ENCODE measurements at places on chromosomes 7 and 10. TPM values are rescaled to one million over a fixed set of nuclear protein-coding genes. Genes with fewer than 3 reads are reported as not detected.
A peak's percentile ranks its signal among the peaks of the same experiment; 100 is the strongest.

Gene OR2A12
- not detected for total RNA-seq

Gene UNCX
- not detected for total RNA-seq

Gene PON1
- 0.19 TPM for total RNA-seq

Gene GHRHR
- not detected for total RNA-seq

Gene NDUFB2
- total RNA-seq: 202 TPM

- no peak for DNase-seq
Measured at GRCh38 chr7:103632972-103633371, 187.0 kb upstream of the SLC26A5 start.

GRCh38 chr7:131919920-131920709, 363.7 kb upstream of the PODXL start:
- DNase-seq: no peak

DNA sequence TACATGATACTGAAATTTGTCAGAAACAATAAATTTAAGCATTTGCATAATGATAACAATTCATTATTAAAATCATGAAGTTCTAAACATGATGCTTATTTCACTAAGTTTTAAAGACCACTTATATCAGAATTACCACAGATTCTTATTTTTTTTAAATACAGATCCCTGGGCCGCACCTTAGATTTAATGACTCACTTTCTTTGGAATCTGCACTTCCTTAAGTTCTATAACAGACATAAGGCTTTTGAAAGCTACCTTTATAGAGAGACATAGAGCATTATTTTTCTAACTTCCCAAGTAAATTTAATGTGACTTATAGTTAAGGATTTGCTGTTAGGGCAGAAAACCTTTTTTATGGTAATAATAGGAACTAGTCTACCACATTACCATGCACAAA, 214.9 kb downstream of the IPMK start:
- DNase-seq: no peak

DNA sequence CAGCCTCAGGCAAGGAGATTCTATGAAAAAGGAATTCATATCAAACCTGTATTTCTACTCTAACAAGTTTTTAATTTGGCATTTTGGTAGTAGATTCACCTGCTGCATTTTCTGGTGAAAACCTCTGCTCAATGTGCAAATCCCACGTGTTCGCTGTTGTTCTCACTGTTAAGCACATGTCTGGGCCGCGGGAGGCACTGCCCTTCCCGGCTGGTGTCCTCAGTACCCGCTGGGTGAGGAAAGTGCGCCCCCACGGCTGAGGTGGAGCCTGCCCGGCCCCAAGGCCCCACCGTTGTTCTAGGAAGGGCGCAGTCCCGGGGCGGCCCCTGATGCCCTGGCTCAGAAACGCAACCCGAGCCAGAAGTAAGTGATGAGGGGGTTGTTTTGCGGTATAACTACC, 193.4 kb upstream of the VWC2 start:
- DNase-seq: peak; percentile 88

DNA sequence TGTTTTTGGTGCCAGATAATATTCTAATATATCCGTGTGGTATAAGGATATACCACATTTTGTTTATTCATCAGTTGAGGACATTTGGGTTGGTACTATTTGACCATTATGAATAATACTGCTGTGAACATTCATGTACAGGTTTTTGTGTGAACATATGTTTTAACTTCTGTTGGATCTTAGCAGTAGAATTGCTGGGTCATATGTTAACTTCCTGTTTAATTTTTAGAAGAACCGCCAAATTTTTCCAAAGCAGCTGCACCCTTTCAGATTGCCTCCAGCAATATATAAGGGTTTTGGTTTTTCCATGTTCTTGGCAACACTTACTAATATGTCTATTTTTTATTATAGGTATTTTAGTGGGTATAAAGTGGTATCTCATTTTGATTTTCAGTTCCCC, 22.8 kb downstream of the VPS26A start:
- DNase-seq: no peak

DNA sequence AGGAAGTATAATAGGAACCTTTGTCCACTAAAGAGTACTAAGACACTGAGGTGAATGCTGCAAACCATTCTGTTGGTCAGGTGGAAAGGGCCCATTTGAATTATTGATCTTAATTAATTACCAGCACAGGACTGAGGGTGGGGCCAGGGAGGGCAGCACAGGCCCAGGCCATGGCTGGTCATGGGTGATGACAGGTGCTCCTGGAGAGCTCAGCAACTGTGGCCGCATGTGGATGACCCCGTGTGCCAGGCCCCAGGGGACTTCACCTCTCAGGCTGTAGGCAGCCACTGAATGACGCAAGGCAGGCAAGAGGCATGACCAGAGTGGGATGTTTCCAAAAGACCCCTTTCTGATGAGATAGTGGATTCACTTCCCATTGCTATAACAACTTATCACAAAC, 54.2 kb downstream of the HECW1 start:
- DNase-seq: no peak

DNA sequence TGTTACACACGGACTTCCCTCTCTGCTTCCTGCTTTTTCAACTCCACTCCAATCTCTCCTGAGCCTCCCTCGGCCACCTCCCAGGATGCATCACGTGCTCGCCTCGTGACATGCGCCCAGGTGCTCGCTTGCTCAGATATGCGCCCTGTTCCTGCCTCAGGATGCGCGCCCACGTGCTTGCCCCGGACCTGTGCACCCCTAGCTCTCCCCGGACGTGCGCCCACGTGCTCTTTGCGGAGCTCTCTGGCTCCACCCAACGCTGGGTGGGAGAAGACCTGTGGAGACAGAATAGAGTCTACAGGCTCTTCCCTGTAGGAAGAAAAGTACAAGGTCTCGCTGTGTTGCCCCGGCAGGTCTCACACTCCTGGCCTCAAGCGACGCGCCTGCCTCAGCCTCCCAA, 23.1 kb downstream of the PARD3 start:
- no peak for DNase-seq

GRCh38 chr10:108375691-108376090, 1211.2 kb upstream of the SORCS1 start:
- no peak for DNase-seq

GRCh38 chr7:88218836-88219605, 817 bp downstream of the SRI start:
- DNase-seq: no peak

- DNase-seq: no peak
Measured at GRCh38 chr10:58992830-58993460, 183.5 kb upstream of the PHYHIPL start.

GRCh38 chr7:144725070-144725469, 110.8 kb downstream of the TPK1 start:
- DNase-seq: no peak

- DNase-seq: peak; percentile 68
Measured at GRCh38 chr10:69955897-69956740, 96.5 kb upstream of the MACROH2A2 start.

GRCh38 chr10:97704341-97704740, 9.2 kb upstream of the MARVELD1 start:
- DNase-seq: no peak

DNA sequence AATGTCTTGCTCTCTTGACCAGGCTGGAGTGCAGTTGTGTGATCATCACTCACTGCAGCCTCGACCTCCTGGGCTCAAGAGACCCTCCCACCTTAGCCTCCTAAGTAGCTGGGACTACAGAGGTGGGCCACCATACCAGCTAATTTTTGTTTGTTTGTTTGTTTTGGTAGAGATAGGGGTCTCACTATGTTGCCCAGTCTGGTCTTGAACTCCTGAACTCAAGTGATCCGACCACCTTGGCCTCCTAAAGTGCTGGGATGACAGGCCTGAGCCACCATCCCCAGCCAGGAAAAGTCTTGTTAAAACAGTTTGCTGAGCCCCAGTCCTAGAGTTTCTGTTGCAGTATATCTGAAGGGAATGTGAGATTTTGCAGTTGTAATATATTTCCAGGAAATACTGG, 83.9 kb downstream of the SKIDA1 start:
- DNase-seq: no peak

GRCh38 chr7:118245267-118246040, 20.9 kb downstream of the ANKRD7 start:
- DNase-seq: no peak

DNA sequence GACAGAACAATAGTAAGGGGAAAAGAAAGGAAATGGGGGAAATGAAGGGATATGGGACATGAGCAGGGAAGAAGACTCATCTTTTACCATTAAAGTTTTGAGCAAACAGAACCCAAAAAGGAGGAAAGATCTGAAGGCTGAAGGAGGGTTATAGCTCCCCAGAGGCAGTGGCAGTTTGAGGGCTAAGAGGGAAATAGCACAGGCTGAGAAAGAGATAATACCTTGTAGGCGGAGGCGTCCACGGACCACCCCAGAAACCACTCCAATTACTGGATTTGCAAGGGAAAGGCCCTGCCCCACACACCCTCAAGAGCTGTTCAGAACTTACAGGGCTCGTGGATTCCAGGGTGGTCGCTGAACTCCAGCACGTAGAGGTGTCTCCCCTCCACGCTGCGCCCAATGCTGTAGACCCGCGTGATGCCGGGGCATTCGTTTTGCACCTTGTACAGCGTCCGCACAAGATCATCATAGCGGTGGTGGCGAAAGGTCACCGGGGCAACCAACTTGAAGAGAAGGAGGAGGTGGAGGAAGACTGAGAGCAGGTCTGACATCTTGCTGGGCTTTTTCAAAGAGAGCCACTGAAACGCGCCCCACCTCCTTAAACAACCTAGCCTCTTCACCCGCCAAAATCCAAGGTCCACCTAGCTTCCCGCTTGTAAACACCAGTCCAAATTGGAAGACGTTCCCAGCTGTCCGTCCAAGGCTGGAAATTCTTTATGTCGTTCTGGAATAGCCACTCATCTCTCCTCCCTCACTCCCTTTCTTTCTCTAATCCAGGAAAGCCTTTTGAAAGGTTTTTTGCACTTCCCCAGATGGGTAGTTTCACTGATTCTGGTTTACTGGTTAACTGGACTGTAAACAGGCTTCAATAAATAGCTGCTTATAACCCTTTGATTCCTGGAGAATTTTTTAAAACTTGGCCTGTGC, at the start of gene CPN1:
CPN1 (minus strand) TSS at position 795 of the 927 bp plus-strand sequence; CDS start at position 551, 244 bp downstream.
- DNase-seq: no peak

DNA sequence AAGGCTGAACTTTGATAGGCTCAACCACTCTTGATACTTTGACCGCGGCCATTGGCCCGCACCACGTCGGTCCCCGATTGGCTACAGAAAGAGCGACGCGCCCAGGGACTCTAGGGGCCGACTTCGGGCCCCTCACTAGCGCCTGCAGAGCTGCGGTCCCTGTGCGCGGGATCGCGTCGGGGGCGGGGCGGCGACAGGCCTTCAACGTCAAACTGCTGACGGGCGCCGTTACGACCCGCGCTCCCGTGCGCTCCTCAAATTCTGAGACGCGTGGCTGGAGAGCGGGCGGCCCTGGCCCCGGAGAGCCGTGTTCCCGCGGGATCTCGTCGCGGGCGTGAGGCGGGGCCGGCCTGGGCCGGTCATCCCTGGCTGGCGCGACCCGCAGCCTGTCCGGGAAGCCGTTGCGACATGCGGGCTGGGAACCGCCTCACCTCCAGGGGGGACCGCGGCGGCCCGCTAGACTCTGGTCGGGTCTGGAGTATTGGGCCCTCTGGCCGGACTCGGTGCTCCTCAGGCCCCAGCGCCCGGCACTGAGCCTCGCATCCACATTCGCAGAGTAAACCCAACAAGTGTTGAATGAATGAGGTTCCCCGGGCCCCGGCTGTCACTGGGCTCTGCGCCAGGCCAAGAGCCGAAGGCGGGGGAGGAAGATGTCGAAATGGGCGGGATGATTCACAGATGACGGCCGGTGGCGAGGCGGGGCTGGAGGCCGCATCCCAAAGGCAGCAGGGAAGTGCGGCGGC, 643 bp upstream of the SLC25A28 start:
- DNase-seq: peak; percentile 99
